Vagina (tissue), 2 donors: ENCODE measurements at places on chromosomes 2 and 18. TPM values are rescaled to one million over a fixed set of nuclear protein-coding genes. Genes with fewer than 3 reads are reported as not detected.

DNA sequence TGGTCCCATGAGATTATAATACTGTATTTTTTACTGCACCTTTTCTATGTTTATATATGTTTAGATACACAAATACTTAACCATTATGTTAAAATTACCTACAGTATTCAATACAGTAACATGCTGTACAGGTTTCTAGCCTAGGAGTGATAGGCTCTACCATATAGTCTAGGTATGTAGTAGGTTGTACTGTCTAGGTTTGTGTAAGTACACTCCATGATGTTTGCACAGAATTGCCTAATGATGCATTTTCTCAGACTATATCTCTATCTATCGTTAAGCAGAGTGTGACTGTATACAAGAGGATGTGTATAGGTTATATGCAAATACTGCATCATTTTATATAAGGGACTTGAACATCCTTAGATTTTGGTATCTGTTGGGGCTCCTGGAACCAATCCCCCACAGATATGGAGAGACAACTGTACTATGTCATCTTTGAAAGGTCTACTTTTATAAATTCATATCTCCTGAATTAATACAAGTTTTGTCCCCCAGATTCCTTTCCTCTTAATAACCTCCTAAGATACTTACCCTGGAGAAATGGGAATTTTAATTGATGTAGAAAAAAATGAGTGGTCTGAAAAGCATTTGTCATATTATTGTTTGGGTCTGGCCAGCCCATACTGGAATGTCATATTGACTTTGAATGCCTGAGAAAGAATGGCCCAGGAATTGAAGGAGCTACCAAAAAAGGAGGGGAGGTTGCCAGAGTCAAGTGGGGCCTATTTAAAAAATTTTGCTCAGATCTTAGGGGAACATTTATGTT lies 36.6 kb downstream of the EHBP1 start:
- no peak for DNase-seq

GRCh38 chr2:105545730-105546627 lies 147.1 kb upstream of the FHL2 start:
- peak; percentile 42 for DNase-seq

- DNase-seq = no peak
Measured at GRCh38 chr2:101795033-101795432, 97.5 kb downstream of the MAP4K4 start.

DNA sequence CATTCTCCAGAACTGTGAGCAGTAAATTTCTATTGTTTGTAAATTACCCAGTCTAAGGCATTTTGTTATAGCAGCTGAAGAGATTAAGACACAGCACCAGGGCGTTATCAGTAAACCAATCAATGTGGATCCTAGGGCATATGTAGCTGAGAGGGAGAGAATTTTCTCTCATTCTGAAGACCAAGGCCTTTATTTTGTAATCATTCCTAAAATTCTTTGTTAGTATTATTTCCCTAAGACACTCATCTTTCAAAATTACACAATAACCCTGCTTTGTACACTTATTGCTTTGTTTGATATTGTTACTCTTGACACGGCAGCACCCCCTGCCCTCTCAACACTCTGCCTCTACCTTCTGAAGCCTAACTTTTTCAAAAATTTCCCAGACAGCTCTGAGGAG lies 419.1 kb downstream of the SLC4A3 start:
- no peak for DNase-seq

- DNase-seq = no peak
Measured at GRCh38 chr2:85779641-85780315, 26.0 kb downstream of the ATOH8 start.

DNA sequence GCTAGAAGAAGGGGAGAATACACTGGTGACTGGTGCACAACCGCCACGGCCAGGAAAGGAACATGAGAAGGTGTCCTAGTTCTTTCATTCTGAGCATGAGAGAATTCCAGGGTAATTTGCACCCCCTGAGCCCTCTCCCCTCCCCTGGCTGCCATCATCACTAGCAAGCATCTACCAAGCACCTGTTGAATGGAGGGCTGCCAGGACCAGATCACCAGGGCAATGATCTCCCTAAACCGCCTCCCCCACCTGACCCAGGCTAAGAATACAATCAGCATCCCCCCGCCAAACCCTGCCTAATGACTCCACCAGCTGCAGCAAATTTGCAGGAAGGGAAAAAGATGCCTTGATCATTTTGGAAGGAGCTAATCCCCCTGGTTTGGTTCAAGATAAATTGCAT lies 100.2 kb downstream of the STPG4 start:
- no peak for DNase-seq

GRCh38 chr2:236366049-236366387 lies 101.8 kb upstream of the ASB18 start:
- no peak for DNase-seq

DNA sequence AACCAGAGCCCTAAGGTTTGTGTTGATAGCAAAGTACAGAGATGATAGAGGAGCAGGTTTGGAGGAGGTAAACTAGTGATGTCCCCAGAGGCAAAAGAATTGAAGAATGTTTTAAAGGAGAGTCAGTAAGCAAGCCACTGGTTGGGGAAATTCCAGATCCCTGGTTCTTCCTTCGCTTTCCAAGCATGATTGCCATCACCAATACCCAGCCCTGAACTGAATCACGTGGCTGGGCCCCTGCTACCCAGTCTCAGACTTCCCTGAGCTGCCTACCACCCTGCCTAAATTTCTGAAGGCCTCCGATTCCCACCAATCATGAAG lies 310.8 kb upstream of the STON1 start:
- no peak for DNase-seq

GRCh38 chr2:12554224-12555011 lies 162.3 kb upstream of the TRIB2 start:
- no peak for DNase-seq

- DNase-seq = no peak
Measured at GRCh38 chr2:24830351-24830750, 37.1 kb downstream of the CENPO start.

GRCh38 chr2:10331702-10332401 lies 29.1 kb downstream of the HPCAL1 start:
- no peak for DNase-seq

GRCh38 chr18:9661564-9661963 lies 46.5 kb upstream of the RAB31 start:
- peak; percentile 40 for DNase-seq

GRCh38 chr18:63255435-63255834 lies 64.1 kb downstream of the BCL2 start:
- DNase-seq = no peak

GRCh38 chr2:3651691-3652648 lies 6.0 kb upstream of the ALLC start:
- no peak for DNase-seq

DNA sequence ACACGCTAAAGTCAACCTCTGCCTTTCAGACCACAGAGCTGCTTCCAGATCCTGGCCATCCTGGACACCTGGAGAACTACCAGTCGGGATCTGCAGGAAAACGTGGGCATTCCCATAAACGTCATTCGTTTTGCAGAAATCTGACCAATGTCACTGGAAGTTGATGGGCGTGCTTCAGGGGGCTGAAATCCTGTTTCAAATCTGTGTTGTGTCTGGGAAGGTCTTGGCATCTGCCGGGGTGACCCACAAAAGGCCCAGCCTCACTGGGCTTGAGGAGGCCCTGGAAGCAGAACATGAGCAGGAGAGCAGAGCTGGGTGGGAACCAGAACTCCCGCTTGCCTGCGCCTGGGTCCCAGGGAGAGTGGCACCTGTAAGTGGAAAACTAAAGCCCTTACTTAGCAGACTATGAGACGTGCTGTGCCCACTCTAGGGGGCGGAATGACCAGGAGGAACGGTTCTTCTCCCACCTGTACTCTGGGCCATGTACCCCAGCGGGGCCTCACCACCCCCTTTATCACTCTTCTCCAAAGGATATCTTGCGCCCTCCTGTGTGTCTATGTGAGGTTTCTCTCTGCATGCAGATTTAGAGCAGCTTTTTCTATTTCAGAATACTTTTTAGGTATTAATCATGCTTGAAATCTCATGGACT lies 200.9 kb downstream of the FAM210A start:
- DNase-seq = no peak

GRCh38 chr2:185919155-185919554 lies 180.6 kb downstream of the FSIP2 start:
- no peak for DNase-seq

DNA sequence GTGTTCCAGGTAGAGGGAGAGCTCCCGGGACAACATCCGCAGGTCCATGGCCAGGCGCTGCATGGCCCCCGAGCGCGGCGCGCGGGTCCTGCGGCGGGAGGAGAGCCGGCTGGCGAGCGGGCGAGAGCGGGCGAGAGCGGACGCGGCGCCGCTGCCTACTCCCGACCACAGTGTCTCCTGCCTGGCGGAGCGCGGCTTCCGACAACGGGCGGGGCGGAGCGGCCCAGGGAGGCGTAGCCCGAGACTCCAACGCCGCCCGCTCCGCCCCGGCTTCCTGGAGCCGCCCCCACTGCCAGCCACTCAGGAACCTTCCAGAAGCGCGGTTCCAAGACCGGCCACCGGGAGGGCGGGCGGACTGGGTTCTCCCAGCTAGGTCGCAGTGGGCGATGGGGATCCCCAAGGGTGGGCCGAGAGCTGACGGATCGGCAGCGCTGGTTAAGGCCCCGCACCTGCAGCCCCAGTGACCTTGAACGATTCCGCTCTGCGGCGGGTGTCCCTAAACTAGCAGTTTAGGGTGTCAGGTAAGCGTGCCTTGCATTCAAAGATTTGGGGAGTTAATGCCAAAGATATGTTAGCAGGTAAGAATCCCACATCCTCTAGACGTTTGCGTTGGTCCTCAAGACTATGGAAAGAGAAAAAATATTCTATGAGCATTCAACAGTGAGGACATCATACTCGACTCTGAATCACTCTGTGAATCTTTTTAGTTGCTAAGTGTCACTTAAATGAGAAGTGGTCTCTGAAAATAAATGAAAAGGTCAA lies at the start of gene ABHD3:
Gene ABHD3, minus strand, starts transcription at position 172 of the 762 bp plus-strand sequence. Its CDS starts 109 bp downstream, at position 63.
- no peak for DNase-seq

GRCh38 chr2:173999272-173999671 lies 34.1 kb upstream of the SP3 start:
- DNase-seq = no peak

GRCh38 chr2:85309699-85310321 lies 18.0 kb downstream of the TGOLN2 start:
- DNase-seq = no peak

DNA sequence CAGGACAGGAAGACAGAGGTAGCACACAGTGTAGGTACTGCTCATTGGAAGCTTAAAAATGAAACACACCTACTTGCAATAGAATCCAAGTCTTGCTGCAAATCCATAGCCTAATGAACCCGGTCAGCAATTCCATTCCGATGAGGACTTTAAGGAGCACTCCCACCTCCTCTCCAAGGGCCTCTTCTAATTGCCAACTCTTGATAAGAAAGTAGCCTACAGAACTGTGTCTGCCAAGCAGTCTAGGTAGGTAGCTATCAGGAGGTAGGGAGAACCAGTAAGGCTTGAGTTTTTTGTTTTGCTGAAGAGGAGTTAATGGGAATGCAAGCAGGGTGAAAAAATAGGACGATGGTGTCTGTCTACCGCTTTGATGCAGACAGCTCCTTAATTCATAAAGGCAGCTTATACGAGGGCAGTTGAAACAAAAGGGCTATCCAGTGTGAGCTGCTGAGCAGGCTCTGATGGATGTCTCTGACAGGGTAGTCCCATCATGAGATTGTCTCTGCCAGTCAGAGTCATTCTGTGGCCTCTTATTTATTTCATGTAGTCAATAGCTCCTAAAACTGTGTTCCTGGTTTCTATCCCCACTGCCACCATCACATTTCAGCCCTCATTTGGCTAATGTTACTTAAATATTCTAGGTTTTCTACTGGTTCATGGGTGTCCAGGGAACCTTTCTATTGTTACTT lies 155.6 kb upstream of the DNMT3A start:
- DNase-seq = no peak

- no peak for DNase-seq
Measured at GRCh38 chr2:74028741-74029140, 44.0 kb downstream of the TET3 start.

- no peak for DNase-seq
Measured at GRCh38 chr18:9709304-9709877, 1.3 kb downstream of the RAB31 start.

- no peak for DNase-seq
Measured at GRCh38 chr2:108355906-108356734, 21.6 kb upstream of the SULT1C4 start.

DNA sequence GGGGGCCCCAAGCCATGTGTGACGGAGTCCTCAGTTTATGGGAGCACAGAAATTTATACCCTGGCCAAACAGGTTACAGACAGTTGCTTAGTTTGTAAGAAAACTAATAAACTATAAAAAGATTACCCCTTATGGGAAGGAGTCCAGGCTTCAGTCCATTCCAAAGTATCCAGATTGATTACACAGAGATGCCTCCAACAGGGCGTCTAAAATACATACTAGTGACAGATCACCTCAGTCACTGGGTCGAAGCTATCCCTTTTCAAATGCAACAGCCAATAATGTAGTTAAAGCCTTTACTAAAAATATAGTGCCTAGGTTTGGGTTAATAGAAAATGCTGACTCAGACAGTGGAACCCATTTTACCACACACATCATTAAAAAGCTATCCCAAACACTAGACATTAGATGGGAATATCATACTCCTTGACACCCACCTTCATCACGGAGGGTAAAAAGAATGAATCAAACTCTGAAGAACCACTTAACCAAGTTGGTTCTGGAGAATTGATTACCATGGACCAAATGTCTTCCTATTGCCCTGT lies 10.7 kb downstream of the PRPF40A start:
- no peak for DNase-seq

- DNase-seq = no peak
Measured at GRCh38 chr2:128608921-128609880, 290.5 kb upstream of the HS6ST1 start.

DNA sequence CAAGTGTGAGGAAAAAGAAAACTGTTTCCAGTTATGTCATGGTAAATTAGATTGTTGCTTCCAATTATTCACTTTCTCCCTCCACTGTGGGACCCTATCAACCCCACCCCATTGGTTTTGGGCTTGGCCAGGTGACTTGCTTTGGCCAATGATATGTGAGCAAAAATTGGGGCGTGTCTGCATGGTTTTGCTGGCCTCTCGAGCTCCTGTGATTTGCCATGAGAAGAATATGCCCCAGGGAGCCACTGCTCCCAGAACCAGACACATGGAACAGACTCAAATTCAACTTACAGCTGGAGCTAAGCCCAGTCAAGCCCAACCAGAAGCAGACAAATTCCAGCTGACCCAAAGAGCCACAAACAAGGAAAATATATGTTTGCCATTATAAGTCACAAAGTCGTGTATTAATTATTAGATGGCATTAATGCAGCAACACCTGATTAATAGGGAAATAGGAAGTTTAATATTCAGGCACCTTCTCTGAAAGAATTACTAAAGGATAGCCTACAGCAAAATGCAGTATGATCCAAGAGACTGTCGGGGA lies 248.9 kb downstream of the ANAPC1 start:
- no peak for DNase-seq

GRCh38 chr2:204133476-204133875 lies 196.9 kb downstream of the ICOS start:
- DNase-seq = no peak

- no peak for DNase-seq
Measured at GRCh38 chr18:31789409-31789808, 28.7 kb upstream of the SLC25A52 start.

CD207 gene
- total RNA-seq = 2.5 TPM

LIMS2 gene
- 44.2 TPM for total RNA-seq

ALPP gene
- total RNA-seq = not detected

PPP4R3B gene
- 44.9 TPM for total RNA-seq

OTOS gene
- not detected for total RNA-seq

DNAJC27 gene
- 11.3 TPM for total RNA-seq

ANKRD53 gene
- 4.9 TPM for total RNA-seq

TMEM247 gene
- total RNA-seq = not detected

KLF7 gene
- 35.8 TPM for total RNA-seq

ZC3H6 gene
- total RNA-seq = 12.0 TPM

MFSD2B gene
- not detected for total RNA-seq

IMPA2 gene
- 128 TPM for total RNA-seq

IL36RN gene
- 0.25 TPM for total RNA-seq

CFC1 gene
- not detected for total RNA-seq

FBLN7 gene
- 11.5 TPM for total RNA-seq

THSD7B gene
- 0.49 TPM for total RNA-seq
